ENCODE measurements at places on chromosomes 7 and 10. TPM values are rescaled to one million over a fixed set of nuclear protein-coding genes. Genes with fewer than 3 reads are reported as not detected.

STEAP1B gene
- total RNA-seq = 0.08 TPM

CTTNBP2 gene
- total RNA-seq = 1.7 TPM

DNA sequence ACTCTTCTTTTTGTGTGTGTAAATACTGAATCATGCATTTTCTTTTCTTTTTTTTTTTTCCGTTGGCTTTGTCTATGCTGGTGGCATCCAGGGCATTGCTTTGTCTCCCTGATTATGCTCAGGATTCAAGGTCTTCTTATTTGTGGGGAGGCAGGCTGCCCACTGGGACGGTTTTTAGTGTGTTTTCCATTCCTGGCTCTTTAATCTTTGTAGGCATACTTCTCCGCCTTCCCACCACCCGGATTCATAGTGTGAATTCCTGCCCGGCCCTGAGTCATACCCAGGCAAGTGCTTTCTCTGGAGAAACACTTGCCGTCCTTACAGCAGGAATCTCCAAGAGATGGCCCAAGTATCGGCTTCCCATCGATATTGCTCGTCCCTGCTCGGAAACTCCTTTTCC lies 5.2 kb downstream of the ZNF655 start:
- H3K4me3 ChIP-seq = no peak overlapping the region
- no peaks in the 10 kb centered on the region for H3K27me3 ChIP-seq
- H3K36me3 ChIP-seq = peaks cover 52% of the 10 kb centered on the region
- no peaks in the 10 kb centered on the region for H3K4me1 ChIP-seq

DNA sequence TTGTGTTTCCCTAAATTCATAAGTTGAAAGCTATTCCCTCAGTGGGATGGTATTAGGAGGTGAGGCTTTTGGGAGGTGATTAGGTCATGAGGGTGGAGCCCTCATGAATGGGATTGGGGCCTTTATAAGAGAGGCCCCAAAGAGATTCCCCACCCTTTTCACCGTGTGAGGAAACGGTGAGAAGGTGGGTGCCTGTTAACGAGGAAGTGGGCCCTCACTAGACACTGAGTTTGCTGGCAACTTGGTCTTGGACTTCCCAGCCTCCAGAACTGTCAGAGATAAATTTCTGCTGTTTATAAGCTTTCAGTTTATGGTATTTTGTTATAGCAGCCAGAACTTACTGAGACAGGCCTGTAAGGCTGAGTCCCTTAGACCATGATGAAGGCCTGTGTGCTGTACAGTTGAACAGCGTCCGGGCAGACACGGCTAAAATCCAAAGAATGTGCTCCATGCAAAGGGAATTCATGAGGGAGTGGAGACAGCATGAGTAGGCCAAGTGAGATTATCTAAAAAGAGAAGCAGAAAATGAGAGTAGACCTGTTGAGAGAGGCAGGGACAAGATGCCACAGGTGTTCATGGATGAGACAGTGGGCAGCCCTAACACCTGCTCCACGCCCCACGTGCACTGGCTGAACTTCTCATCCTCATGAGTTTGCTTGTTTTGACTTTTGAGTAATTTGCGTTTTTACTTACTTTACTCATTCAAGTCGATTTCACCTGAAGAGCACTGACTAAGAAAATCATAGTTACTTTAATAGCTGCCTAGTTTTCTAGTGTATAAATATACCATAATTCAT lies 66.9 kb upstream of the SFMBT2 start:
- H3K4me1 ChIP-seq = peaks cover 2% of the 10 kb centered on the region
- no peak overlapping the region for H3K27ac ChIP-seq
- H3K4me3 ChIP-seq = no peak overlapping the region
- H3K36me3 ChIP-seq = no peaks in the 10 kb centered on the region
- no peaks in the 10 kb centered on the region for H3K27me3 ChIP-seq

- H3K27ac ChIP-seq = no peak overlapping the region
- no peak overlapping the region for H3K4me3 ChIP-seq
- no peak for DNase-seq
- H3K4me1 ChIP-seq = peaks cover 17% of the 10 kb centered on the region
- H3K36me3 ChIP-seq = no peaks in the 10 kb centered on the region
Measured at GRCh38 chr7:1566687-1567048, 3.2 kb downstream of the PSMG3 start.

- no peaks in the 10 kb centered on the region for H3K27me3 ChIP-seq
- no peak overlapping the region for H3K27ac ChIP-seq
- H3K4me3 ChIP-seq = no peak overlapping the region
- DNase-seq = no peak
- H3K4me1 ChIP-seq = no peaks in the 10 kb centered on the region
- no peaks in the 10 kb centered on the region for H3K36me3 ChIP-seq
Measured at GRCh38 chr10:89805599-89806013, 104.2 kb downstream of the KIF20B start.

- H3K27me3 ChIP-seq = no peaks in the 10 kb centered on the region
- H3K4me3 ChIP-seq = no peak overlapping the region
- no peak for DNase-seq
- no peaks in the 10 kb centered on the region for H3K4me1 ChIP-seq
- H3K36me3 ChIP-seq = no peaks in the 10 kb centered on the region
Measured at GRCh38 chr7:25503306-25503705, 275.0 kb upstream of the NPVF start.

- H3K4me3 ChIP-seq = no peak overlapping the region
- no peaks in the 10 kb centered on the region for H3K4me1 ChIP-seq
- no peak for DNase-seq
- H3K27me3 ChIP-seq = no peaks in the 10 kb centered on the region
- no peaks in the 10 kb centered on the region for H3K36me3 ChIP-seq
Measured at GRCh38 chr10:47435081-47435480, 48.8 kb downstream of the ANXA8 start.

Data from liver (tissue), 10 donors.